ENCODE measurements at places on chromosomes 12 and 14.

DNA sequence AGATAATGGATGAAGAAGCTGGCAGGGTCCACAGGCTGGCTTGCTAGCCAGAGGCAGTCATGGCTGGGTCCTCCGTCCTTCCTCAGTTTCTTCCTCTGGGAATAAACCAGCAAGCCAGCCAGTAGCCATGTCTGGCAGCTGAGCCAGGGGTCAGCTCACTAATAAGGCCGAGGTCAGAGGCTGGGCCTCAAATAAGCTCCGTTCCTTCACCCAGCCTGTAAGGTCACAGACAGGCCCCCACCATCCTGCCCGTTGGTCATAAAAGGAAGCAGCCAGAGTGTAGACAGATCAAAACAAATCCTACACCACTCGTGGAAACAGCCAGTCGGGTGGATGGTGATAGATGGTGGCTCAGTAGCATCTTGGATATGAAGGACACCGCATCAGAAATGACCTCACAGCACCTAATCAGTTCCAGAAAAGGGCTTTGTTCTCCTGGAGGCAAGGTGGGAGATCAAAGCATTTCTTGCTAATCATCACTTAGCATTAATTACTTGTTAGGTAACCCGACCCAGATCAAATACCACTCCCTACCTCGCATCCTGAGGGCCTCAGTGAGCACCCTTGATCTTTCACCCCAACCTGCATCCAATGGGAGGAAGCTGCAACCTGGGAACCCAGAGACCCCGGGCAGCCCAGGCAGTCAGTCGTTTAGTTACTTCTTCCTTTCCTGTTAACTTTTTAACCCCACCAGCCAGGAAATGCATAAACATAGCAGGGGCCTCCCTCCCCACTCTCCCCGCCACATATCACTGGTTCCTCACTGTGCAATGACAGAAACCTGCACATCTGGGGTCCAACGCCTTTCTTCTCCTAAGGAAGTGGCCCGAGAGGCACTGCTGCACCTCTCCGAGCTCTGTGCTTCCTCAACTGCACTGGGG lies 90.2 kb downstream of the KDM2B start:
- DNase-seq: no peak

GRCh38 chr14:50087341-50088116 lies 28.8 kb downstream of the VCPKMT start:
- no peak for DNase-seq

GRCh38 chr12:130966443-130967030 lies 12.8 kb downstream of the ADGRD1 start:
- DNase-seq: no peak

- no peak for DNase-seq
These were observed 728.0 kb downstream of the FSCB start for GRCh38 chr14:43778937-43779639.

DNA sequence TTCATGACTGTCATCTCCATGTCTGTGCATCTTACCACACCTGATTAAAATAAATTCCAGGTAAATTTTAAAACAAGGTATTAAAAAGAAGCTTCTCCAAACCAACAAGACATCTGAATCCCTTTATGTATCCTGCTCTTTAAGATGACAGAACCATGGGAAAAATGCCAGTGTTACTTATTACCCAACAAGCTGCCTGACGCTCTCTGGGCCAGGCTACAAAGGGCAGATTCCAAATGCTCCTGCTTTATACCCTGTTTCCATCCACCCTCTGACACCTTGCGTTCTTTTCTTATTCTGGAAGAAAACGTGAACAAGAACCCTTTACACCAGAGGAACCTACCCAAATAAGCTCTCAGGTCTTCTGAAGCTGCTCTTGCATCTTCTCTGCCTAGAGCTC lies 70.7 kb downstream of the SLC8A3 start:
- DNase-seq: no peak

DNA sequence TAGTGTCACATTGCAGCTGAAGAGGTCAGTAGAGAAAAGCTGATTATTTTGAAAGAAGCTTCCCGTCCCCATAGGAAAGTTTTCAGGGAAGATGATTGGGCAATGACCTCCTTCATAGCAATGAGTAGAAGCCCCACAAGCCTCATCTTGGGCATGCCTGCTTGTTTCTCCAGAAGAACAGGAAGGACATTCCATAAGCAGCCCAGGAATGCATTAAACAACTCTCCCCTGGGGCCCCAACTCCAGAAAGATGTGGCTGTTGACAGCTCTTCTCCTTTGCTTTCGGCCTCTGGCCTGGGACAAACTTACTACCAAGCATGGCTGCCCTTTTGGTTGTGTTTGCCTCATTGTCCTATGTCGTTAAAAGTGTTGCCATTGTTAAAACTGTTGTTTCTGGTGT lies 5.7 kb upstream of the VDR start:
- no peak for DNase-seq

GRCh38 chr14:76136476-76137110 lies 15.1 kb upstream of the GPATCH2L start:
- DNase-seq: no peak
